ENCODE measurements at places on chromosomes 5 and 9.

DNA sequence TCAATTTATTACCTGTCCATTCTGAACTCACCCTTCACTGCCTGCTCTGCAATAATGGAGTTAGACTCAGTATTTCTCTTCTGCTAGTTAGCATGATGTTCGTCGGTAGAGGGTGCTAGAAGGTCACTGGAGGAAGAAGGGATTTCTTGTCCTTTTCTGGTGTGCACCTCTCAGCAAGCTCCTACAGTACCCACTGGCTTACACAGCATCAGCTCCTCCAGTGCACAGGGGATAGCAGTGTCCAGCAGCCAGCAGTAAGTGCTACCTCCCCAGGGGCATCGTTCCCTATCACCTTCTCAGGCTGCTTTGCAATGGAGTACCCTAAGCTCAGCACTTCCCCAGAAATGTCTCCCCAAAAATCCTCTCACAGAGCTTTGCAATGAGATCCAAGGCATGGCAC is 45.9 kb upstream of the APC start:
- DNase-seq, result no peak

DNA sequence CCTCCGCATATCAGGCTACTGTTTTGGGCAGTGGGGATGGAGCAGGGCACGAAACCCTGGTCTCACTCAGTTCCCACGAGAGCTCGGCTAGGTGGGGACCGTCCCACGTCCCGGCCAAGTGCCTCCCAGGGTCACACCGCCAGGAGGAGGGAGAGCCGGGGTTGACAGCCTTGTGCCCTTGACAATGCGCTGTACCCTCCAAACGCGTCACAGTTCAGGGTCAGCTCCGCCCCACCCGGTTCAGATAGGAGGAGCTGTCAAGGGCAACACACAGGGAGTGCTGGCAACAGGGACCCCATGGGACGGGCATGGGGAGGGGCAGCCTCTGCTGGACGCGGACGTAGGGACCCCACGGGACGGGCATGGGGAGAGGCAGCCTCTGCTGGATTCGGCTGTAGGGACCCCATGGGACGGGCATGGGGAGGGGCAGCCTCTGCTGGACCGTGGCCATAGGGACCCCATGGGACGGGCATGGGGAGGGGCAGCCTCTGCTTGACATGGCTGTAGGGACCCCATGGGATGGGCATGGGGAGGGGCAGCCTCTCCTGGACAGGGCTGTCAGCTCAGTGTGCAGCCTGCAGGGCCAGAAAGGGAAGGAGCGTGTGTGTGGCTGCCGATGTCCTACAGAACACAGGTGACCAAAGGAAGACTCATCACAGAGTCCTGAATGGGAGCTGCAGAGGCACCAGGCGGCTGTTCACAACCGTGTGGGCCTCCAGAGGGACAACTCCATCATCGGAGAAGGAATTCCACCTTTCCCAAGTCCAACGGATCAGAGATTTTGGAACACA is 29.4 kb downstream of the PNPLA7 start:
- no peak for DNase-seq

DNA sequence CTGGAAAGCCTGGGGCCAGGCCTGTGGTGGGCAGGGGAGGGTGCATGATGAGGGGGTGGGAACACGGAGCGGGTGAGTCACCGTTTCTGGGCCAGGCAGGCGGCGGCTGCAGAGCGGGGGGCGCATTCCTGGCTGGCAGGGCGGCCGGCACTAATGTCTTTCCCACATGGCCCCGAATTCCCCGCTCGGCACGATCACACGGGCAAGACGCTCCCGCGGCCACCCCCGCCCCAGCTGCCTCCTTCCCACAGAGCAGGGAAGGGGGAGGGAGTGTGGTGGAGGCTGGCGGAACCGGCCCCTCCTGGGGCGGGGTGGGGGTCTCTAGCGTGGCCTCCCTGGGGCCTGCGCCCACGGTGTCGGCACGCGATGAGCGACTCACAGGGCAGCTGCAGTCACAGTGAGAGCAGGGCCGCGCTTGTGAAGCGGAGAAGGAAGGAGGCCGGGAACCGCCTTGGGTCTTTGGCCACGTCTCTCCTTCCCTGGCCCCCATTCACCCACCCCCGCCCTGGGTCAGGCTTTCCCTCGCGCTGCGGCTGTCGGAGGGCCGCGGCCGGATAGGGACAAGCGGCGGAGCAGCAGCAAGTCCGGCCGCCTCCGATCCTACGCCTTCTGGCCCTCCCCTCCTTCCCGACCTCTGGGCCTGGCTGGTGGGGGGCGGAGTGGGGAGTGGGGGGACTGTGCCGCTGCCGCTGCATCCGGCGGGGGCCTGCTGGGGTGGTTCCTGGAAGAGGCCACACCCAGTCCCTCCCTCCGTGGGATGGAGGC is 48.9 kb downstream of the CXXC5 start:
- no peak for DNase-seq

- no peak for DNase-seq
These were observed 1.4 kb downstream of the CDC37L1 start for GRCh38 chr9:4680750-4681149.

GRCh38 chr9:101398930-101399642 is 435 bp downstream of the ZNF189 start:
- DNase-seq, result no peak

DNA sequence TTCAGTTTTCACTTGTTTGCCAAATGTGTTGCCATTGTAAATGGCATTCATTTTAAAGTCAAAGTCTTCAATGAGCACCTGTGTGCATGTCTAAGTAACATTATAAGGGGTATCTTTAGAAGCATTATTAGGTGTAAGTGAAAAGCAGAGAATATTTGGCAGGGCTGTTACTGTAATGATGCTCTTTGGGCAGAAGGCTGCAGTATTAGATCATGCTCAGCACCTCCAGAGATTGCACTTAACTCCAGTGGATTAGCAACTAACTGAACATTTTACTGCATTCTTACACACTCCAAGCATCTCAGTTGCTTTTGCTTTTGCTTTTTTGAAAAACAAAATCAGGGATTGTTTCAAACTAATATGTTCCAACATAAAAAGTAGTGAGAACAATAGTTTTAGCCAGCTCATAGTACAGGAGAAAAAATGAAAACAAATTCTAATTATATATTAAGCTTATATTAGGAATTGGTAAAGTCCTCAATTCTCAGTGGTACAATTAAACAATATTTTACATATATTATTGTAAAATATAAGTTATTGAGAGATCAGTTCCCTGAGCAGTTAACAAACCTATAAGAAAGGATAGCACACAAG is 1740.9 kb upstream of the CDH9 start:
- DNase-seq, result no peak

DNA sequence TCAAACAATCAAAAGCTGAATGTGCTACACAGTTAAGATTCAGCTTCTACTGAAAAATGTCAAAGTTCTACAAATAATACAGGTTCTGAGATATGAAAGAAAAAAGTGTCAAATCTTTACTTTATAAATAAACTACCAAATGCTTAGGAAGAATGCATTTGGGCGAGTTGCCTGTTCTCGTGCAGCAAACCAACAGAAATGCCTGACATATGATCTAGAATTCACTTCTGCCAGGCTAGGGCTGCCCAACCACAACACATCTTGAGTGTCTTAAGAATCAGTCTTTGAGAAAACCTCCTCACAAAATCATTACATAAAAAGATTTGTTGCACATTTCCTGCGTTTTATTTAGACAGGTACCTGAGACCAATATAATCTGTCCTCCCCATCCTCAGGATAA is 42.2 kb downstream of the ANKH start:
- no peak for DNase-seq

DNA sequence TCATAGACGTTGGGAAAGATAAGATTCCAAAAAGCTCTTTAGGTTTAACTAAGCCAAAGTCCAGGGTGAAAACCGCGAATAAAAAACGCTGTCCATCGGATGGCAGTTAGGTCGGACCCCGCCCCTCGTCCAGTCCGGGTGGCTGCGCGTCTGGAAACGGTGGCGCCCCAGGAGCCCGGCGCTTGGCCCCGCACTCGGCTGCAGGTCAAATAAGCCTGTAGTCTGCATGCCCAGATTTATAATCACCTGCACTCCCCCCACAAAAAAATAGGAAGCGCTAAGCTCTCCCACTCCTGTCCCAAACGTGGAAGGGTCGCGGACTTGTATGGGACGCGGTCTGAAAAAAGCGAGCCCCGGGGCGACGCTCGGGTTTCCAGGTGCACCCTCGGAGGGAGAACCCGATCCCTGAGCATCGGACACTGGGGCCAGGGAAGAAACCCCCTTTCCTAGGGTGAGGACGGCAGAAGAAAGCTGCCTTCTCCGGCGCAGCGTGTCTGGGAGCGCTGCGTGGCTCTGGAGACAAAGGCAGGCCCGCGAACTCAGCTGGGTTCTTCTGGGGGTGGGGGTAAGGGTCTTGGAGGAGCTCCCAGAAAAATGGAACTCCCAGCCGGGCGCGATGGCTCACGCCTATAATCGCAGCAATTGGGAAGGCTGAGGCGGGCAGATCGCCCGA is 923 bp upstream of the ZBTB5 start:
- no peak for DNase-seq

GRCh38 chr9:118578467-118578866 is 790.8 kb downstream of the BRINP1 start:
- DNase-seq, result no peak

DNA sequence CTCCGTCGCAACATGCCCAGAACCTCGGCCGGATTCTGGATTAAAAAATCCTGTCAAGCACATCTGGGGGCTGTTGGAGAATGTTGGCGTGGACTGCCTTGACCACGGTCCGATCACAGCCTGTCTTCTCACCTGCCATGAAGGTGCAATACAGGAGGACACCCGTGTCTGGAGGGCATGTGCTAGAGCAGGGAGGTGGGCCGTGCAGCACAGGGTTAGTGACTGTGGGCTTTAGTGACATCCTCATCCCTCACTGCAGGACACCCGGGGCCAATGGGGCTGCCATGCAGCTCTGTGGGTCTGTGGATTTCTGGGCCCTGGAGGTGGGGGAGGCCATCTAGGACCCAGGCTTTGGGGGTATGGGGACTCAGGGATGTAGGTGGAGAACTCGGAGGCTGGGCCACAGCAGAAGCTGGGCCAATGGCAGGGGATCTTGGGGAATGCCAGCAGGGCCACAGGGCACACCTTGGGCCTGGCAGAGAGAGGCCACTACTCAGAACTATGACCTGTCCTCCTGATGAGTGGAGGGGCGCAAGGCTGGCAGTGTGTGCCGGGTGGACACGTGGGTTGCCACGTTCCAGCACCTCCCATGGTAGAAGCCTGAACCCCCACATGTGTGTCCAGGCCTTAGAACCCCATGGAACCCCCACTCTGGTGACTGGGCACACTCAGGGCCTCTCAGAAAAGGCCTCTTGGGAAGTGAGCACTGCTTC is 23.3 kb downstream of the ZDHHC11B start:
- DNase-seq, result no peak

- DNase-seq, result no peak
These were observed 206.8 kb downstream of the CAAP1 start for GRCh38 chr9:26685818-26686217.

GRCh38 chr9:37337301-37337890 is 85.1 kb upstream of the GRHPR start:
- DNase-seq, result no peak

- no peak for DNase-seq
These were observed 111.4 kb upstream of the MAP3K1 start for GRCh38 chr5:56703952-56704351.

GRCh38 chr9:114697951-114698351 is 16.0 kb upstream of the TEX48 start:
- DNase-seq, result no peak

GRCh38 chr9:123419091-123419490 is 63.1 kb downstream of the CRB2 start:
- no peak for DNase-seq

- DNase-seq, result no peak
These were observed 50.9 kb upstream of the STARD4 start for GRCh38 chr5:111563031-111563822.

GRCh38 chr5:178895615-178896571 is at the start of gene ZFP2:
Gene ZFP2, plus strand, starts transcription at chr5:178895913. Its CDS starts 35,401 bp downstream, at chr5:178931314.
- no peak for DNase-seq

DNA sequence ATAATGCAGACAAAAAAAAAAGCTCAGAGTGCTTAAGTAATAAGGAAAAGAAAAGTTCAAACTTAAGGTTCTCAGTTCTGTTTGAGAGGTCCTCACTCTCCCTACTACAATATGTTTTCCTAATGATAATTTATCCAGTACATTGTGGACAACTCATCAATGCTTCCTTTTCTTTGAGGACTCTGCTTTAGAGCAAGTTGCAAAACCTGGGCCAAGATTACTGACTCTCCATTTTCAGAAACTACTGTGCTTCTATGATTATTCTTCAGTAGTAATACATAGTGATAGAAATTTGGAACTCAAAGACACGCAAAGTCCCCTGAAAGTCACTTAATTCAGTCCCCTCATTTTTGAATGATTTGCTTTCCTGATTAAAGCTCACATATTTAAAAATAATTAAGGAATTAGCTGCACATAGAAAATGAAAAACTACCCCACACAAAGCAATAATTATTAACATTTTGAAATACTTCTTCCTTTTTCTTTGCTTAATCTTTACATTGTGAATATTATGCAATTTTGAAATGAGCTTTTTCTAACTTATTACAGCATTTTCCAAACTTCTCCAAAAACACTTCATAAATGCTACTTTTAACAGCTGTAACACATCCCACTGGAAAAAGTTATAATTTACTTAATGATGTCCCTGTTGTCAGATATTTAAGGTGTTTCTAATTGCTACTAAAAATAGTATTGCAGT is 11.2 kb downstream of the CDKN2A start:
- DNase-seq, result no peak

DNA sequence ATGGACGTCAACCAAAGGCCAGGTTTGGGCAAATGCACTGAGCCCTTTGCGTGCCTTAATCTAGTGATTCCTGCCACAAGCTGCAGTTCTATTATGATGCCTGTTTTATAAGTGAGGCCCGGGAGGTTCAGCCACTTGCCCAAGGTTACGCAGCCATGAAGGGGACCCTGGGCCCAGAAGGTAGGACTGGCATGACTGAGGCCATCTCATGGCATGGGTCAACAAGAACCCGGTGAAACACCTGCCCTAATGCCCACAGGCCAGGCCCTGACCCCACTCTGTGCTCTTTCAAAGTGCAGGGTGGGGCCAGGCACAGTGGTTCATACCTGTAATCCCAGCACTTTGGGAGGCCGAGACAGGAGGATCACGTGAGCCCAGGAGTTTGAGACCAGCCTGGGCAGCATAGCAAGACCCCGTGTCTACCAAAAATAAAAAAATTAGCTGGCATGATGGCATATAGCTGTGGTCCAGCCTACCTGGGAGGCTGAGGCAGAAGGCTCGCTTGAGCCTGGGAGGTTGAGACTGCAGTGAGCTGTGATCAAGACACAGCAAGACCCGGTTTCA is 8.6 kb downstream of the NINJ1 start:
- no peak for DNase-seq

DNA sequence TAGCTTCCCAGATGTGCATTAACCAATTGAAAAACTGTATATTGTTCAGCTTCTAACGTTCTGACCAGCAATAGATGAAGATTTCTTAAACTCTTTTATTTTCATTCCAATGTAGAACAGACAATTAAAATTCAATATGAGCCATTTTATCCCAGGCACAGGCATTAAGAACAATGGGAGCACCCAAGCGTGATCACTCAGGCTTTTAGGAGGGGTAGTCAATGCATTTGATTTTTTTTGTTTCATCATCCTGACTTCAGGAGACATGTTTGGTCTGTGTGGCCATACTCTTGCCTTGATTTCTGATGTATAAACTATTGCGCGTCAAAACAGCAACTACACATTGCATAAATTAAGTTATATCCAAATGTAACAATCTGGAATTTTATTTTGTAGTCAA is 653.0 kb upstream of the RORB start:
- DNase-seq, result no peak
